CD4-positive, alpha-beta T cell (primary cell): ENCODE measurements at places on chromosomes 5 and 9.

GRCh38 chr9:91297306-91297705, 64.4 kb downstream of the AUH start:
- DNase-seq, result no peak

- no peak for DNase-seq
Measured at GRCh38 chr9:71333321-71333720, 211.9 kb upstream of the TRPM3 start.

DNA sequence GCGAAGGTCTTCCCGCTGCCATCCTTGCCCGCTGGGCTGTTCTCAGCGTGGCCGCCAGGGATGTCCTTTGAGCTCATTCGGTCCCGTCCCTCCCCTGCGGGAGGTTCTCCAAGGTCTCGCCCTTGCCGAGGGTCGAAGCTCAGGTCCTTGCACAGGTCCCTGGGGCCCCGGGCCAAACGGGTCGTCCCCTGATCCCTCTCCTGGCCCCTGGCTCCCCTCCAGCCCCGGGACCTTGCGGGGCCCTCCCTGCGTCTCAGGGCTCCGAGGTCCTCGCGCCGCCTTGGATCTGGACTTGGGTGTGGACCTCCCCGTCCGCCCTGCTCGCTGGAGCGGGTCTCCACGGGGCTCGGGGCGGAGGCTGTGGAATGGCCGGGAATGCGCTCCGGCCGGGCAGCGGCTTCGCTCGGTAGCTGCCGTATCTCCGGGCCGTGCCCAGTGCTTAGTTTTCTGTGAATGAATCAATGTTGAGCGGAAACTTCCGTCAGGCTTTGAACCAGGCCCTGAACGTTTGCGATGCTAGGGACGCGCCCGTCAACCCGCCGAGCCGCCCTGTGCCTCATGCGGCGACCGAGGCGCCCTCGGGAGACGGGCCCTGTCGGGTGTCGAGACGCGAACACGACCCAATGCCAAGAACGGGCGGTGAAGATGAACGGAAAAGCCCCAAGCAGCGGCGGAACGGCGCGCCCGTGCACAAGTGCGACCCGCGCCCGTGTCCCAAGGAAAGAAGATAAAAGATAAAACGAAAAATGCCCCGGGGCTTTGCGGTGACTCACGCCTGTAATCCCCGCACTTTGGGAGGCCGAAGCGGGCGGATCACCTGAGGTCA, 780 bp downstream of the RNU6ATAC start:
- peak; percentile 90 for DNase-seq

DNA sequence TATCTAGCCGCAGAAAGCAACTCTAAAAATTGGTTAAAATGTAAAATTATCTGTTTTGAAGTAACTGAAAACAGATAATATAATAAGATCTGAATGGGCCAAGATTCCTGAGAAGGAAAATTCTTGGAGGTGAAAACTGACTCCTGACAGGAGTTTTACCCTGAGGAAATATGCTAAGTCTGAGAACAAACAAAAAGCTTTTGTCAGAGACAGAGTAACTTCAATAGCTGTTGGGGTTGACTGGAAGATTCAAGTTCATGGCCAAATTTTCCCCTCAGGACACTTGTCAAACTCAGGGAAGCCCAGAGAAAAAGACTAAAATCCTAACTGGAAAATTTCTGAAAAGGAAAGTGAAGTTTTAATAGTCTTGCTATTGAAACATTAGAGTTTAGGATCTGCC, 5.7 kb downstream of the PCDHB4 start:
- DNase-seq, result no peak

DNA sequence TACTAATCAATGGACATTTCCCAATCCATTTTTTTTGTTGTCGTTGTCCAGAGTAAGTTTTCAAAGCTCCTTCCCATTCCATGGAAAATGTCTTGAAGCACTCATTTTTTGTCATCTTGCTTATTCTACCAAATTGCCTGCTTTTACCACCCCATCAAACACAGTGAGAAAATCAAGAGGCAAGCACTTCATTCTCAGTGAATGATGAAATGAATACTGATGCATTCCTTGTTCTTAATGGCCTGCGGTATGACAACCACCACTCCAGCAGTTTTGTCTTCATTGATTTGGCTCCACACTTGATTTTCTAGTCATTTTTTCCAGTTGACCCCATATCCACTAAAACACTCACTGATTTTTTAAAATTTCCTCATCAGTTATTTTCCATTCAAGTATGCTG, 193.5 kb upstream of the ANKH start:
- no peak for DNase-seq

- DNase-seq, result no peak
Measured at GRCh38 chr5:61631438-61631941, 299.4 kb downstream of the ZSWIM6 start.

- DNase-seq, result no peak
Measured at GRCh38 chr9:88813638-88814209, 177.5 kb upstream of the S1PR3 start.

GRCh38 chr9:136679431-136679941, 7.8 kb downstream of the AGPAT2 start:
- DNase-seq, result no peak

GRCh38 chr5:93476251-93476742, 104.7 kb downstream of the NR2F1-AS1 start:
- no peak for DNase-seq

GRCh38 chr9:94882966-94883641, 156.6 kb downstream of the AOPEP start:
- DNase-seq, result no peak

- DNase-seq, result no peak
Measured at GRCh38 chr9:3751125-3751758, 225.4 kb upstream of the RFX3 start.

GRCh38 chr9:85716031-85716877, 25.5 kb downstream of the AGTPBP1 start:
- DNase-seq, result peak; percentile 16

DNA sequence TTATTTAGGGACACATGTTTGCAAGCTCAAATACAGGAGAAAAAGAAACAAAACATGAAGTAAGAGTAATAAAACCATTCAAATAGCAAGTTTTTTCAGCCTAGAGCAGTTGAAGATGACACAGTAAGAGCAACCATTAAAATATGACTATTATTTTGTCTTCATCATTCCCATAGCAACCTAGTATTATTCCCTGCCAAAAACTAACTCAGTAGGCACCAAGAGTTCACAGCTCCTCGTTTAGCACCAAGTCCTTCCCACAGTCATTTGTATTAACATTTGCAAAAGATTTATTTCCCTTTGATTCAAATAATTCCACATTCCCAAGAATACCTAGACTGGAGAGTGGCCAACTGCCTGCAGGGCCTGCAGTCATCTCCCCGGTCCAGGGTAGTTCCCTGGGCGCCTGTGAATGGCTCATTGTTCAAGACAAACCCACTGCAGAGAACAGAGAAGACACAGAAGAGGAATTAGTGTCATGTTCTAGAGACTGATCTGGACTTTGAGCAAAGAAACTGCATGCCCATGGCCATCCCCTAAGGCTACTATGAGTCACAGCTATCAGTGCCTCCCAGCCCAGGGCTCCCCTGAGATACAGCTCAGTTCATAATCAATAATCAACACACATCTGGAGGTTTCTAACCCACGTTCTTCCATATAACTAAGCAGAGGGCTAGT, 139.1 kb upstream of the MAP3K1 start:
- DNase-seq, result no peak

- DNase-seq, result no peak
Measured at GRCh38 chr5:97550164-97550563, 367.1 kb upstream of the RIOK2 start.

- no peak for DNase-seq
Measured at GRCh38 chr5:14041528-14042192, 97.2 kb upstream of the DNAH5 start.

DNA sequence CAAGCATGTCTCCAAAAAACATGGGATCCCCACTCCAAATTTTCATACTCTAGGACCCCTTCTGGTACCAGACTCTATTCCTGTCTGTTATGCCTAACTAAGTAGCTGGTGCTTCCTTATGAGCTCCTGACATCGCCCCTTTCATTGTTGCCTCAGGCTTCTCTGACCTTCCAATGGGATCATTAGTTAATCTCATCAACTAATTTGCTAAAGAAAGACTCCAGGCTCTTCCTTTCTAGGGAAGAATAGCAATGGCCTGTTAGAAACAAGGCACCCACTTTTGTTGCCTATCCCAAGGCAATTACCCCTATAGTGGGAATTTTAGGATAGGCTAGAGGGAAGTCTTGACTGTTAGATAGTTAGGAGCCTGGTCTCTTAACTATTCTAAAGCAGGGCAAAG, 369.5 kb downstream of the MLLT3 start:
- no peak for DNase-seq

DNA sequence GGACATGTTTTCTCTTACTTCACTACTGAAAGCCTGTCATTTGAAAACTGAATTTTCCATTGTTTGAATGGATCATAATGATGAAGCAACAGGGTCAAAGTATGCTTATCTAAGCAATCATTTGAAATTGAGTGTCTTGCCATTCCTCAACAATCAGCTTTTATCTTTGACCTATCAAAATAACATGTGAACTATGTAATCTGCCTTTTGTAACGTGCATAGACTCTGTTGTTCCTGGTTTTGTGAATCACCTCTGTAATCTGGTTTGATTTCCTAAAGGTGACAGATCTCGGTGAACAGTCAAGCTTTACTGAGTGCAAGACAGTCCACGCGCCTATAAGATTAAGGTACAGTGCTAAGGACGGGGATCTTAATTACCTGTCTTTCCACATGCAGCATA, 3.3 kb downstream of the MEF2C start:
- DNase-seq, result no peak

DNA sequence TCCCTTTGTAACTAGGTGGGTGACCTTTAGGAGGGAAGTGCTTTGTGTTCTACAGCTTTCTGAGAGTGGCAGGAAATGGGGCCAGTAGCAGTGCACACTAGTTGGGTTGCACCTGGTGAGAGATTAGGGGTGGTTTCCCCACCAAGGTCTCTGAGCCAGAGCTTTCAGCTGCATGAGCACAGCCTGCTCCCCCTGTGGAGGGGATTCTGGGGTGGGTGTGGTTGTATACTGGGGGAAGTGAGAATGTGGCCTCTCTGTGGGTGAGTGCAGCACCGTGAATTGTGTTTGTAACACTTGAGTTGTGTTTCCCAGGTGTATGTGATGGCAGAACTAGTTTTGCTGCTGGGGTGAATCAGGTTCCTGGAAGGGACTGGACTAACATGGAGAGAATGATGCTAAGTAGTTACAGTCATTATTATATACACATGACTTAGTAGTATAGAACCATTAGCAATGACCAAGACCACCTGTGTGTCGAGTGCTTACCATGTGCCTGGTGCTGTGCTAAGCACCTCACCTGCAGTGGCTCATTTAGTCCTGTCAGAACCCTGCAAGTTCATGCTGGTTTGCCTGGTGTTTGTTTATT, 11.8 kb upstream of the CXXC5 start:
- peak; percentile 42 for DNase-seq

GRCh38 chr5:106019261-106019660, 1651.5 kb downstream of the EFNA5 start:
- no peak for DNase-seq

- DNase-seq, result no peak
Measured at GRCh38 chr9:83220730-83221129, 157.8 kb upstream of the RASEF start.

DNA sequence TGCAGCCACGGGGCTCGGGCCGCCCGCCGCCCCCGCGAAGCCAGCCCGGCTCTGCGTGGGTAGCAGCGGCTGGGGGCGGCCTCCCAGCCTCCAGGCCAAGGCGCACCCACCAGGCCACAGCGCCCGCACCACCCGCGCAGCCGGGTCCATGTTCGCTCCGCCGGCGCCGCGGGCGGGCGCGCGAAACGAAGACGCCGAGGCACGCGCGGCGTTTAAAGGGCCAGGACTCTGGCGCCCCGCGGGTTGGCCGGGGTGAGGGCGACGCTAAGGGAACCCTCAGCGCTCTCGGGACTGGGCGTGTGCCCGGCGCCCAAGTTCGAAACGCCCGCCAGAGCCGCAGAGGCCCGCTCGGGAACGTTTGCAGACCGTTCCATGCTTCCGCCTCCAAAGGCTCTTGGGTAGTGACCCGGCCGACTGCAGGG, at the start of gene PTGES2:
TSS of gene PTGES2 (minus strand) at position 162 of the 422 bp plus-strand sequence. CDS start at position 150, 12 bp downstream.
- peak; percentile 71 for DNase-seq

DNA sequence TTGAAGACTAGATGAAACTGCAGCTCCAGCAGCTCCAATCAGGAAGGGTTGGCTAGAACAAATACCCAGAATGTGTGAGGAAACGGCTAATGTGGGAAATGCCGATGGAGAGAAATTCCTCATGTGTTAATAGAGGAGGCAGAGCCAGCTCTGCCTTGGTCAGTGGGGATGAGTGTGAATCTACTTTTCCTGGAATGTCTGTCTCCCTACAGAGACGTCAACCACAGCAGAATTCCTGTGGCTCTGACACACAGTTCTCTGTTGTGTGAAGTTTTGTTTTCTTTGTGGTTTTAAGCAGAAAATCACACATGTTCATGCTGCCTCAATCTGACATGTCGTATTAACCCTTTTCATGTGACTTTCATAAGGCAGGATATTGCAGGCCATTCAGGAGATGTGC, 476.6 kb upstream of the WWC1 start:
- no peak for DNase-seq

GRCh38 chr5:137815202-137815990, 52.3 kb upstream of the MYOT start:
- no peak for DNase-seq

DNA sequence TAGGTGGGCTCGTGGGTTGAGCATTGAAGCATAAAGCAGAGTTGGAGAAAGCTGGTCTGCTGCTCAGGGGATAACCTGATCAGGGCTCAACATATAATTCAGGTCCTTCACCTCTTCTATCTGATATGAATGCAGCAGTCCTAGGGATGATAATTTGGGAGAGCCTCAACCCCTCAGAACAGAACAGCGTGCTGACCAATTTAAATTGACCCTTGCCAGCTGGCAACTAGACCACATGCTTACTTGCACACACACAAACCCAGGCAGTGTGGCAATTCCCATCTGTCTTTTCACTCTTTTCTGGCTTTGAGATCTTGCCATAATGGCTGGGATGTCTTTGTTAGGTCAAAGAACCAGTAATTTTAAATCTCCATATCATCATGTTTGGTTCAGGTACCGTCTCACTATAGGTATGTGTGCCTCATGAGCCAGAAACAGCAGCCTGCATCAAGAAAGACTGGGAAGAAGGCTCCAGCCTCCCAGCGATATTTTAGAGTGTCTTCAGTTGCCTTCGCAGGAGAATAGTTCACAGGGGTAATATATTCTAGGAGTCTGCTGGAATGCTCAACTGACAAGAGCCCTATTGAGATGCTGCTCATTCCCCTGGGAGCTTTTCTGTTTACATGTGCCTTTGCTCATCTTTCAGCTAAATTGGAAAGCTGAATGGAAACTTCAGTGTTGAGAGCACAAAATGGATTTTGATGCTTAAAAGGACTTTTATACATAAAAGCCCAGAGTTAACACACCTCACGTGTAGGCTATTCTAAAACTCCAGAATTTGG, 497.6 kb downstream of the RASEF start:
- DNase-seq, result no peak

GRCh38 chr9:115838417-115838816, 315.2 kb upstream of the PAPPA start:
- DNase-seq, result no peak

DNA sequence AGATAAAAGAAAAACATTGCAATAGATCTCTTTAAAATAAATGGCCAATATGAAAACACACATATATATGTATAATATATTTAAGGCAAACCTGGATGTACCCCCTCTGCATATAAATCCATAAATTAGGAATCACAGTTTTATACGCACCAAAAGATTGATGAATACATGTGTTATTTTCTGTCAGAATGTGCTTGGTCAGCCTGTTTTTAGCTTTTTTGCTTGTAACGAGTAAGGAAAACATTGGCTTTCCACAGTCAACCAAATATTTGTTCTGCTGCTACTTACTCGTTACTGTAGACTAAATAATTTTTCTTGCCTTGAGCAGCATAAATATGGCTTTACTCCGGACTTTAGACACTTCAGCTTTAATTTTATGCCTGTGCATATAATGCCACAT, 173.7 kb downstream of the CWC27 start:
- no peak for DNase-seq
